ENCODE measurements at places on chromosomes 16 and 17.

DNA sequence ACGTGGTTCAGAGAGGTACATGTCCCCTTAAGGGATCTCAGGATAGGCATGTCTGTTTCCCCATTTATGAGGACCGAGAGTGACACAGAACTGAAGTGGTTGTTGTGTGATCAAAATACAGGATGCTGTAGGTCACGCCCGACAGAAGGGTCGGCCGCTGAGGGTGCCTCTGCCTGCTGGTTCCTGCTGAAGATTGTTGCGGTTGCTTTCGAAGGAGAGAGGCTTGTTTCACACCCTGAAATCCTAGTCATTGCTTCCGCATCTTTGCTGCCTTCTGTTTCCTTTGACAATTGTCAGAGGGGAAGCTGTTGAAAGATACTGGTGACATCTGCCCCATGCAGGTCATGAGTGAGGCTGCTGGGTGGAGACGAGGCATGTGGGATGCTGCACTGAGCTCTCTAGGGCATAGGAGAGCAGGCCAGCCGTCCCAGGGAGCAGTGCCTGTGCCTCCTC, 3.8 kb upstream of the NAT9 start:
- peak; percentile 97 for DNase-seq

DNA sequence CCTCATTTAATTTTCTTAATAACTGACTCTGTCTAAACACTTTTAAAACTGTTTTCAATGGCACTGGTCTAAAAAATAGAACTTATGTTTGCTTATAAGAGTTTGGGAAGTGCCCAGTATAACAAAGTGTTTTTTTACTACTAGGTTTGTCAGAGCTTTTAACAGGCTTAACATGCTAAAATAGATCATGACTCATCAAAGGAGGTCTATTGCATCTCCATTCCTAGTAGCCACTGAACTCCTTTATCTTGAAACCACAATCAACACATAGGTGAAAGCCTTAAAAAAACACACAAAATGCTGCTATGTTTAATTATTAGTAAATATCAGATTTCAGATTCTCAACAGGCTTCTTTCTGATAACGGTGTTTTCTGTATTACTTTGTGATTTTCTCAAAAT, 196.4 kb upstream of the KIF2B start:
- no peak for DNase-seq

- DNase-seq, result no peak
These were observed 5.0 kb downstream of the ACLY start for GRCh38 chr17:41913798-41914197.

- DNase-seq, result peak; percentile 91
These were observed 17.1 kb upstream of the FLCN start for GRCh38 chr17:17254036-17254435.

- no peak for DNase-seq
These were observed 19.7 kb upstream of the CBX2 start for GRCh38 chr17:79758271-79758670.

DNA sequence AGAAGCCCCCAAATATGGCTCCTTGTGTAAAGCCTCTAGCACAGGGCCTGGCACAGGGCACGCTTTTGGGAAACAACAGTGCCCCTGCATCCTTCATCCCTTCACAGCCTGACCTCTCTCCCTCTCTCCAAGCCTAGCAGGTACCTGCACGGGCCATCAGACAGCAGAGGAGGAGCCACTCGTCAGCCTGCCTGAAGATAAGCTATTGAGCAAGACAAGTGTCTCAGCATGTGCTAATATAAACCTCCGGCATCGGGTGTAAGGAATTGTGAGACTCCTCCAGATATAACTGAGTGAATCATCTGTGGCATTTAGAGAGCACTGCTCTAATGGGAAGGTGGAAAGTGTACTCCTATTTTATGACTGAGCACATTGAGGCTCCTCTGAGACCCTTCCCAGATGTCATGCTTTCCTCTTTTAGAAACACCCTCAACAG, 38.3 kb downstream of the TBX4 start:
- DNase-seq, result no peak

DNA sequence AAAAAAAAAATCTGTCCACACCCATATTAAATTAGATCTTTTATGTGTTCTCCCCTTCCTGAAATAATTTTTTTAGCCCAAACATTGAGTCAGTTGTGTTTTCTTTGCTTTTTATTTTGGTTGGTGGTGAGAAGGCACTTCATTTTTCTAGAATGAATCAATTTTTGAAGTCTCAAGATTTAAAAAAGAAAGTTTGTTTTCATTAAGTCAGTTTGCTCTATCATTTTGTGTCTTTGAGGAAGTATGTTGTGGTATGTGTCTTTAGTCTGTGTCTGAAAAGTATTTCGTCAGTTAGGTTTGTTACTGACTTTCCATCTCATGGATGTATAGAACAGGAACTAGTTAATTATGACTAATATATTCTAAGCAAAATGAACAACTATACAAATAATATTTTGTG, 3.8 kb downstream of the IGF2BP1 start:
- peak; percentile 53 for DNase-seq

- DNase-seq, result peak; percentile 77
These were observed 29.3 kb downstream of the TLE7 start for GRCh38 chr16:71412270-71413160.

DNA sequence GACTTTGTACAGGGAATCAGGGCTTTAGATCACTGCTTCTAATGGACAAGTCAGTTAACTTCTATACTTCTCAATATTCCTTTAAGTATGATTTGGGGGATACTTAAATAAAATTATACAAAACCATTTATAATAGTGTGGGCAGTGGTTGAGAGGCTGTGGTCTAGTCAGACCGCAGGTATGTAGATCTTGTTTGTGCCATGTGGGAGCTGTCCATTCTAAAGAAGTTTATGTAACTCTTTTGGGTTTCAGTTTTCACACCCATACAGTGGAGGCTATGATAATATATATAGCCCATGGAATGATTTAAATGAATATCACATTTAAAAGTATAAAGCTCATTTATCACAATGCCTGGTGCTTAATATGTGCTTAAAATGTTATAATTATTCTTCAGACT, 654.3 kb upstream of the KIF2B start:
- no peak for DNase-seq

- no peak for DNase-seq
These were observed 555.5 kb downstream of the WWOX start for GRCh38 chr16:78654929-78655328.

GRCh38 chr17:5705876-5706576, 121.7 kb upstream of the NLRP1 start:
- no peak for DNase-seq

DNA sequence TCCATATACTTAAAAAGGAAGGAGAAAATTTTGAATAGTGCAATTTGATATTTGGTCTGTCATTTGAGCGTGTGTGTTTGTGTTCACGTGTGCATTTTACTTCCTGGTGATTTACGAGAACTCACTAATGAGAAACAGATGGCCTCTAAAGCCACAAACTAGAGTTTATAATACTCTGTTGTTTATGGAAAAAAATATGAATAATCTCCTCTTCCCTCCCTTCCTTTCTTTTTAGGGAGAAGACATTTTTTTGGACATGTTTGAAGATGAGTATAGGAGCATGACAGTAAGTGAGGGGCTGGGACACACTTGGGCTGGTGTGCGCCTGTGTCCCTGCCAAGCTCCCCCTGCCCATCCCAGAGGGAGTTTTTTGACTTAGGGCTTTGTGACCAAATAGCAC, 102.7 kb downstream of the CLEC16A start:
- DNase-seq, result no peak

DNA sequence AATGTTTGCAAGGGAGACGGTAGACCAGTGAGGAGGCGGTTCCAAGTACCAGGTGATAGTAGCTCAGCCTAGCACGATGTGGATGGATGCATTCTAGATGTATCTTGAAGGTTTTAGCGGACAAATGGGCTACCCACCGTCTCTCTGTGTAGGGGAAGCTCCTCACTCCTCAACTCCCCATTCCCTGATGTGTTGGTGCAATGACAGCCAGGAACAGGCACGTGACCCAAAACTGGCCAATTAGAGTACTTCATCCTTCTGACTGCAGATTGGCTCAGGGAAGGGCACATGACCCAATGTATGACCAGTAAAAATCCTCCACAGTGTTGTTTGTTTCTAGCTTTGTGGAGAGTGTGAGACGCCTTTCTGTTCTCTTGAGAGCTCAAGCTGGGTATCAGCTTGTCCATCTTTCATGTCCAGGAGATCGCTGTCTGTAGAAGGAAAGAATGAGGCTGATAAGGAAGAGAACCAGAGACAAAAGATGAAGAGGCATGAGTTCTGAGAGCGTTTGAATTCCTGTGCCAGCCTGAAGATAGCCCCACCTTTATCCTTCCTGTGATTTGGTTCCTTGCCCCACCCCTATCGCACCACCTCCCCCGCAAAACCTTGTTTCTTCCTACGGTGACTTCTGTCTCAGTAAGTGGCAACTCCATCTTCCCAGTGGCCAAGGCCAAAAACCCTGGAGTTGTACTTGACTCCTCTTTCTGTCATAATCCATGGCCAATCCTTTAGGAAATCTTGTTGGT, 2.3 kb upstream of the BORCS6 start:
- DNase-seq, result peak; percentile 72

GRCh38 chr16:84369938-84370627, 1.7 kb downstream of the ATP2C2 start:
- no peak for DNase-seq

DNA sequence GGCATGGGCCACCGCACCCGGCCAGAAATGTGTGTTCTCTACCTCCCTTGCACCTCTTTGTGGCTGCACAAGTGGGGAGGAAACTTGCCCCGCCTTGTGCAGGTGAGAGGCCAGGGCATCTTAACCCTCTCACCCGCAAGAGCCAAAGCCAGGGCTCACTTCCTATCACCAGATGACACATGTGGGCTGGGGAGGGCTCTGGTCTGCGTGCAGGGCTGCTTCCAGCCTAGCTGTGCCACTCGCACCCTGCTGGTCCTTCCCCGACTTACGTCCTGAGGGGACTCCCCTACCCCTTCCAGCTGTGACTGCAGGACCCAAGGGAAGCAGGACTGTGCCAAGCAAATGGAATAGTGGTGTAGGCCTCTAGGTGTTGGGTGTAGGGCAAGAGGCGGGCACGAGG, 6.9 kb downstream of the MIEF2 start:
- no peak for DNase-seq

DNA sequence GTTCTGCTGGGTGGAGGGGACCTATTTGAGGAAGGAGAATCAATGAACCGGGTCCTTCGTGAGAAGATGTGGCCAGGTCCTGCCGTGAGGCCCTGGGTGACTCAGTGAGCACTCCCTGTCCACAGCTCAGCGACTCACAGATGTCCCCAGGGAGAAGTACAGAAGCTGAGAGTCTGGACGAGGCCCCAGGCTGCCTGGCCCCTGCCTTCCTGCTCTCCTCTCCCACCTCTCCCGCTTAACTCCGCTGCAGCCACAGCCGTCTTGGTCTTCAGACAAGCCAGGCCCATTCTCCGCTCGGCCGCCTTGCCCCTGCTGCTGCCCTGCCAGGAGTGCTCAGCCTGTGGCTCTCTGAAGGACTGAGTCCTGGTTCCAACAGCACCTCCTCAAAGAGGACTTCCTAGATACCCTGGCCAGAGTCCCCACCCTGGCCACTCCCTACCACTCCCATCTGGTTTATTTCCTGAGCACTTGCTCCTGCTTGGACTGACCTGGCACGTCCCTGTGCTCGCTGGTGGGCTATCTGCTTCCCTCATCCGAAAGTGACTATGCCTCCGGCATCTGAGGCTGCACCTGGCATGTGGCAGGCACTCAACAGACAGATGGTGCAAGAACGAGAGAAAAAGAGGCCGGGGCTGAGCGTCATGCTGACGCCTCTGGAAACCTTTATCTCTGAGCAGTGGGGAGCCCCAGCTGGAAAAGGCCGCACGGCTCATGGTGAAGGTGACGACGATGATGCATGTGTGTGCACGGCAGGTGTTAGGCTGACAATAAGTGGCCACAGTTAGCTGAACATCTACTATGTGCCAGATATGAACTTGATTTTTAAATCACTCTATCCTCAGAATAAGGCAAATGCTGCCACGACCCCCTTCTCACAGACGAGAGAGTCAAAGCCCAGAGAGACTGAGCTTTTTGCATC, 9.2 kb upstream of the TNFRSF13B start:
- peak; percentile 12 for DNase-seq

GRCh38 chr17:45001310-45001709, 33.2 kb upstream of the C1QL1 start:
- no peak for DNase-seq

- no peak for DNase-seq
These were observed 45.7 kb upstream of the KPNB1 start for GRCh38 chr17:47603830-47604597.

- DNase-seq, result no peak
These were observed 160.1 kb downstream of the SOX9 start for GRCh38 chr17:72280881-72281280.

DNA sequence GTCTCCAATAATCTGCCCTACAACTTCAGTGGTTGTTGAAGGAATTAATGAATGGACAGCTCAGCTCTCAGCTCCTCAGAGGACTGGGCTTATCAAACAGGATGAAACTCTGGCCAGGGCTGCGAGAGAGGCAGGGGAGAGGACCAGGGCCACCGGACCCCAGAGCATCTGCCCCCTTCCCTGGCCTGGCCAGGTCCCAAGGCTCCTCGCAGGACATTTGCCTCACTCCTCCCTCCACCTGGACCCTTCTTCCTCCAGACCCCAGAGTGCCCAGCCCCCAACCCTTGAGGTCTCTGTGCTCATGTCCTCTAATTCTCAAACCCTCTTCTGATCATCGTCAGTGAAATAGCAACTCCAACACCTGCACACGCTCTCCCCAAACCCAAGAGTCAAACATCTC, 3.7 kb downstream of the CD300C start:
- DNase-seq, result no peak

GRCh38 chr17:2237950-2238349, 65.6 kb downstream of the SMG6 start:
- DNase-seq, result no peak

GRCh38 chr17:80761110-80761871, 216.7 kb downstream of the RPTOR start:
- DNase-seq, result no peak

DNA sequence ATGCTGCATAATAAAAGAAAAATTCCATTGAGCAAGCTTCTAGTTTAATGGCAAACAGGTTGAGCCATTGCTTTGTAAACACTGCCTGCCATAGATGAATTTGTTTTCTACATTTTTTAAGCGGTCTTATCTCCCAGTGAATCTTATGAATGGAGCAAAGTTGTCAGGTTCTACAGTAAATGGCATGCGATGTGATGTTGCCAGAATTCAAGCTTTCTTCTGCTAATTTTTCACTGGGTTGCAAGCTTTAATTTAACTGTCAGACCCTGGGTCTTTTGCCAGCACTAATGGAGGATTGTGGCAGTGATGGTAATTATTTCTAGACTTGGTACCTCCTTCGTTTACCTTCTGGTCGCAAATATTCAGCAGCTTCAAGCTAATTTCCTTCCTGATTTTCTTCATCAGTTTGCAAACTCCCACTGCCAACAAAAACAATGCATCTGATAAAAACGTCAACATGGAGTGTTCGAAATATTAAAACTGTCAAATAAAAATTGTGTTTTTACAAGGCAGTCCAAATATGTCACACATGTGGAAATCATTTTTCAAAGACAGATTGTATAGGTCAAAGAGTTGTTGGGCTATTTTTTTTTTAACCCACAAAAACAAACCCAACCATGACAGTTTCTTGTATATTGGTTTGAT, 274.2 kb upstream of the ERCC4 start:
- no peak for DNase-seq

GRCh38 chr16:6381896-6382295, 950.7 kb upstream of the RBFOX1 start:
- DNase-seq, result no peak
